ENCODE measurements at places on chromosomes 11 and 22. TPM values are rescaled to one million over a fixed set of nuclear protein-coding genes. Genes with fewer than 3 reads are reported as not detected.

Gene DCDC1
- 0.11 TPM for total RNA-seq

- DNase-seq: no peak
Observed at GRCh38 chr11:16827139-16827538, 88.7 kb downstream of the C11orf58 start.

- DNase-seq: peak; percentile 20
Observed at GRCh38 chr11:69640260-69640994, 529 bp upstream of the CCND1 start.

Gene MMP27
- total RNA-seq: not detected

DNA sequence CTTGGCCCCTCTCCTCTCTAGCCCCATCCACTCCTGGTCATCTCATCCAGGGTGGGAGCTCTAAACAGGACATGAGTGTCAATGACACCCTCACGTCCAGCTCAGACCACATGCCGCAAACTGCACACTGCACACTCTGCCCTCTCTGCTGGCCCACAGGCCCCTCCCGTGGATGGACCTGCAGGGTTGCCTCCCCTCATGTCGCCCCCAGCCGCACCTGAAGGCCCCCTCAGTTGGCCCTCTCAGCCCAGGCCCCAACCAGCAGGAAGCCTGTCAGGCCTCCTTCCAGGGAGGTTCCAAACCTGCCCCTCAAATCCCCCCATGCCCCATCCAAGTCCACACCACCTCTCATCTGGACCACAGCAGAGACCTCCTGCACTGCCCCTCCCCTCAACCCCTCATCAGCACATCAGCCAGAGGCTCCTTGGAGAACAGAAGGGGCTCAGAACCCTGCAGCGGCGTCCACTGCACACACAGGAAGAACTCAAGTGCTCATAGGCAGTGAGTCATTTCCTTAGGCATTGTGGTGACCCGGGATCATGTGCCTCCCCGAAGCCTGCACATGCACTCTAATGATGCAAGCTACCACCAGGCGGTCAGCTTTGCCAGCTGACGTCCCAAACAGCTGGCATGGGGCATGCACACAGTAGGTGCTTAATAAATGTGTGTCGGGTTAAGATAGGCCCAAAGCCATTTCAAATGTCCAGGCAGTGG is 12.9 kb upstream of the CDKN1C start:
- DNase-seq: peak; percentile 79

- DNase-seq: no peak
Observed at GRCh38 chr11:66467756-66468155, 1.1 kb downstream of the PELI3 start.

- DNase-seq: no peak
Observed at GRCh38 chr22:38868886-38869381, 3.1 kb downstream of the CBX6 start.

- no peak for DNase-seq
Observed at GRCh38 chr11:34976496-34977088, 60.2 kb downstream of the PDHX start.

- no peak for DNase-seq
Observed at GRCh38 chr11:103013421-103013820, 57.9 kb upstream of the MMP13 start.

DNA sequence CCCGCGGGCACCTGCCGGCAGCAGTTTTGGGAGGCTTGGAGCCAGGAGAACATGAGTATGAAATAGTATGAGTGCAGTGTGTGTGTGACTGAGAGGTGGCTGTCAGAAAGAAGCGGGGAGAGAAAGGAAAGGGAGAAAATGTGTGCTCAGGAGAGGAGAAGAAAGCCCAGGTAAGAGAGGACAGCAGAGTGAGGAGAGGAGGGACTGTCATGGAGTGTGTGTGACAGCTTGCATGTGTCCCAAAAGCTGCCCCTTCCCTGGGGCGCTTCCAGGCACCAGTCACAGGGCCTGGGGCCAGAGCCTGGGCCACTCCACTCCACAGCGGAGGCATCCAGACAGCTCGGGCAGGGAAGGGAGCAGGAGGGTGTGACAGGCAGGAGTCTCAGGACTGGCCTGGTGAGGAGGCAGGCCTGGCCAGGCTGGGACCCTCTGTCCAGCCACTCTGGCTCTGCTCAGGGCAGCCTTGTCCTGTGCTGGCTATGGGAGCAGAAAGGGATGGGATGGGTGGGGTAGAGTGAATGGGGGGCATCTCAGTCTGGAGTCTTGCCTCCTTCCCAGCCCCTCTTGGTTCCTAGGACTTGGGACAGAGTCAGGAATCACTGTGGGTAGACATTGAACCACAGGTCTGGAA is 949 bp downstream of the MMP11 start:
- DNase-seq: no peak

- peak; percentile 42 for DNase-seq
Observed at GRCh38 chr22:19289475-19290161, 1.9 kb downstream of the CLTCL1 start.

DNA sequence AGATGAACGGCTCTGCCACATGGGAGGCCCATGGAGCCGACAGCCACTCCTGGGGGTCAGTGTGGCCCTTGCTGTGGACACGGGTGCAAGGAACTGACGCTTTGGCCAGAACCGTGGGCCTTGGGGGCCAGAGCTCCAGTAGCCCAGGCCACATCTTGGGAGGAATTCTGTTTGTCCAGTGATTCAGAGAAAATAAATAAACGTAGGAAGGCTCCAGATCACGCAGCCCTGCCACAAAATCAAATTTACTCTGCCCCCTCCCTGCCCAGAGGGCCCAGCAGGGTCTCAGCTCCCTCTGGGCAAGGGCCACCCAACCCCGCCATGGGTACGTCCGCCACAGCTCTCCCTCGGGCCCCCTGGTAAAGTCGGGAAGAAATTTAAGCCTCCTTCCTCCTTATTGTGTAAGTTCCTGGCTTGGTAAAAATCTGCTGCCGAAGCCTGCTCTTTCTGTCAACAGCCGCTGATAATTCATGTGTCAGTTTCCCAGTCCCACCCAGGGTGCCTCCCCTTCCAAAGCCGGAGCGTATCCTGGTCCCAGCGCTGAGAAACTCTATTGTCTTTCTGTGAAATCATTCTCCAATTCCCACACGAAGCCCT is 6.9 kb upstream of the MUC5AC start:
- DNase-seq: no peak

Gene RIMBP3B
- total RNA-seq: not detected

GRCh38 chr11:63719987-63720386 is 38.7 kb downstream of the RTN3 start:
- DNase-seq: no peak

Gene MYOD1
- total RNA-seq: not detected

Gene ENTHD1
- not detected for total RNA-seq

- no peak for DNase-seq
Observed at GRCh38 chr11:86660088-86660487, 12.3 kb downstream of the ME3 start.

- DNase-seq: no peak
Observed at GRCh38 chr11:24514219-24514594, 17.4 kb downstream of the LUZP2 start.

GRCh38 chr11:75625021-75625420 is 43.8 kb downstream of the MAP6 start:
- DNase-seq: no peak

DNA sequence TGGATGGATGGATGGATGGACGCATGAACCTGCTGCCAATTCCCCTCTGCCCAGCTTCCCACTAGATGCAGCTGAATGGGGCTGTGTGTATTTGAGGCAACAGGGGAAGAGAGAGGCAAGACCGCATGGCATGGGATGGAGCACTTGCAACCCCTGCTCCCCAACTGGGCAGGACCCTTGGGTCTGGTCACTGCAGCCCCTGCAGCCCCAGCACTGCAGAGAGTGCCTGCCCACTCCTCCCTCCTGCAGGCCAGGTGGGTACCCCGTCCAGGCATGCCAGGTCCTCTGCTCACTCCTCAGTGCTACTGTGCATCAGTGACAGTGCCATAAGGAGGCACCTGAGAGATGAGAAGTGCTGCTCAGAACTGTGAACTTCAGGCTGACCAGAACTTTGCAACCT is 40.3 kb downstream of the OSBPL5 start:
- no peak for DNase-seq

- DNase-seq: no peak
Observed at GRCh38 chr11:63623513-63624140, 9.4 kb upstream of the PLAAT3 start.

- DNase-seq: no peak
Observed at GRCh38 chr22:43772831-43773230, 39.3 kb downstream of the EFCAB6 start.

Gene SCN4B
- total RNA-seq: 4.9 TPM

DNA sequence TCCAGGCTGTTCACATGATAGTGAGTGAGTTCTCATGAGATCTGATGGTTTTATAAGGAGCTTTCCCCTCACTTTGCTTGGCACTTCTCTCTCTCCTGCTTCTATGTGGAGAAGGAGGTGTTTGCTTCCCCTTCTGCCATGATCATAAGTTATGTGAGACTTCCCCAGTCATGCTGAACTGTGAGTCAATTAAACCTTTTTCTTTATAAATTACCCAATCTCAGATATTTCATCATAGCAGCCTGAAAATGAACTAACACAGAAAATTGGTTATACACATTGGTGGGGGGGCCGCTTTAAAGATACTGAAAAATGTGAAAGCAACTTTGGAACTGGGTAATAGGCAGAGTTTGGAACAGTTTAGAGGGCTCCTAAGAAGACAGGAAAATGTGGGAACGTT is 741.1 kb upstream of the LUZP2 start:
- no peak for DNase-seq

- no peak for DNase-seq
Observed at GRCh38 chr11:64226507-64227051, 505 bp downstream of the NUDT22 start.

GRCh38 chr22:46063846-46064227 is 86.5 kb upstream of the PPARA start:
- no peak for DNase-seq

Gene SLC25A18
- not detected for total RNA-seq

DNA sequence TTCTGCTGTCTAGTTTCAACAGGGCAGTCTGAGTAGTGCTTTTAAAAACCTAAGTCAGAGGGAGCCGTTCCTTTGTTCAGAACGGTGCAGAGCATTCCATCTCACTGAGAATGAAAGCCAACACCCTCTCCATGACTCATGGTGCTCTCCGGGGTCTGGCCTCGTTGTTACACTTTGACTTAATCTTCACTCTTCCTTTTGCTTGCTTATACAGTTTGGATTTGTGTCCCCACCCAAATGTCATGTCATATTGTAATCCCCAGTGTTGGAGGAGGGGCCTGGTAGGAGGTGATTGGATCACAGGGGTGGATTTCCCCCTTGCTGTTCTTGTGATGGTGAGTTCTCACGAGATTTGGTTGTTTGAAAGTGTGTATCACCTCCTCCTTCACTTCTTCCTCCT is 292.2 kb downstream of the ST3GAL4 start:
- DNase-seq: peak; percentile 96

GRCh38 chr11:17646451-17647145 is 72.8 kb upstream of the MYOD1 start:
- no peak for DNase-seq

Gene CDHR5
- not detected for total RNA-seq

DNA sequence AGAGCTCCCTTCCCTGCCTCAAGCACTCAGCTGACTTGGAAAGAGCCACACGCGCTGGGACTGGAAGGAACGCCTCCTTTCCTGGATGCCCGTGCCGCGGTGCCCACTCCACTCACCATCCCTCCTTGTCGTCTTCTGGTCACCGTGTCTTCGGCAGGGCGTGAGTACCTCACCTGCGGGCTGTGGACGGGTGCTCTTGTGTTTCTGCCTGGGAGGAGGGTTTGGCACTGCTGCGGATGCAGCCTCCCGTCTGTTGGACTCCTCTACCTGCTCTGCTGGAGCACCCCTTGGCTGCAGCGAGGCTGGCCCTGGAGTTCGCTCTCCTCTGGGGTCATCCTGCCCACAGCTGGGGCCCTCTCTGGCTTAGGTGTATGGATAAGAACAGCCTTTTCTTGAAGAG is 612.7 kb downstream of the BRD1 start:
- no peak for DNase-seq

Gene LGALS12
- total RNA-seq: not detected

GRCh38 chr22:38981005-38981991 is 849 bp upstream of the APOBEC3B start:
- peak; percentile 36 for DNase-seq

Gene CLMP
- 3.6 TPM for total RNA-seq

DNA sequence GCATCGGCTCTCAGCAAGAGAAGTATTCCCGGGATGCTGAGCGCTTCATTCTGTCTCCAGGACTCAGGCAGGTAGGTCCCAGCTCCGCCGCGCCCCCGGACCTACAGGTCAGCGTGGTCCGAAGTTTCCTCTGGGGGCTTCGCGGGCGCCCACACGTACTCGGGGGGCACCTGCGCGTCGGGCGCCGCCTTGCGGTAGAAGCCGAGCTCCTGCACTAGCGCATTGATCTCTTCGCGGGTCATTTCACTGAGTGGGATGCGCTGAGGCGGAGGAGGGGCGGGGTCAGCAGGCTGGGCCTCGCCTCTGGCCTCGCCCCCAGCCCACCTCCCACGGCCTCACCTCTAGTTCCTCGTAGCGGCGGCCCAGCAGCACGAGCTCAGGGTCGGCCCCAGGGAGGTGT is 2.5 kb downstream of the SELENOM start:
- no peak for DNase-seq

DNA sequence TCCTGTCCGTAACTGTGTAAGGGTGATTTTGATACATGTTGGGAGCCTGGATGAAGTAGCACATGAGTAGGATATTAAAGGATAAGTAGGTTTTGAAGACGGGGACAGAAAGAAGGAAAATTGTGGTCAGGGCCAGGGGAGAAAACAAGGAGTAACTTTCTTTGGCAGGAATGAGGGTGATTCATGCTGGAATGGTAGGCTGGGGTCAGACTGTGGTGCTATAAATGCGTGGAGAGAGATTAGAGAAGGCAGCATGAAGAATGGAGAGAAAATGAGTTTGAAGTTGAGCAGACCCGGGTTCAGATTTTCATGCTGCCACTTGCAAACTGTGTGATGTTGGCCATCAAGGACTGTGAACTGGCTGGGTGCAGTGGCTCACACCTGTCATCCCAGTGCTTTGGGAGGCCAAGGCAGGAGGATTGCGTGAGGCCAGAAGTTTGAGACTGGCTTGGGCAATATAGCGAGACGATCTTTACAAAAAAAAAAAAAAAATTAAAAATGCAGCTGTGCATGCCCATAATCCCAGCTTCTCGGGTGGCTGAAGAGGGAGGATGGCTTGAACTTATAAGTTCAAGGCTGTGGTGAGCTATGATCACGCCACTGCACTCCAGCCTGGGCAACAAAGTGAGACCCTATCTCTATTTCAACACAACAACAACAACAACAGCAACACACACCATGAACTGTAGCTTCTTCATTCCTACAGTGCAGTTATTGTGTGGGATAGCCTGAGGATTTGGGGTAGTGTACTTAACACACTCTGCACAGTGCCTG is 22.3 kb downstream of the ZBTB16 start:
- no peak for DNase-seq

DNA sequence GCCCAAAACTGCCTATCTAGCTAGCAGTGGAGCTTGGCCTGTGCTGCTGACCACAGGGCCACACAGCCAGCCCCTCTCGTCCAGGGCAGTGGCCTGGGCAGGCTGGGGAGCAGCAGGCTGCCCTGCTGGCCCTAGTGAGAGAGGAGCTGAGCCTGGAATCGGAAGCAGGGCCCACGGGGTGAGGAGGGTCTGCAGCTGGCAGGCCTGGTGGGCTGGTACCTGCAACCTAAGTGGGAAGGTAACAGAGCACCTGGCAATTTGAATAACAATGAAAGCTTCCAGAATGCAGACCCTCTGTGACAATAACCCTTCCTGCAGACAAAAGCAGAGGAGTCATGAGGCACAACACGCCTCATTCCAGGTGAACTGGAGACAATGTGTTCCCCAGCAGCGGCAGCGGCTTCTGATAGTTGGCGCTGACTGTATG is 31.8 kb upstream of the RFPL3 start:
- no peak for DNase-seq

Measured in foreskin keratinocyte (primary cell).